GM18507 (cell line): ENCODE measurements at places on chromosomes 13 and 19.

DNA sequence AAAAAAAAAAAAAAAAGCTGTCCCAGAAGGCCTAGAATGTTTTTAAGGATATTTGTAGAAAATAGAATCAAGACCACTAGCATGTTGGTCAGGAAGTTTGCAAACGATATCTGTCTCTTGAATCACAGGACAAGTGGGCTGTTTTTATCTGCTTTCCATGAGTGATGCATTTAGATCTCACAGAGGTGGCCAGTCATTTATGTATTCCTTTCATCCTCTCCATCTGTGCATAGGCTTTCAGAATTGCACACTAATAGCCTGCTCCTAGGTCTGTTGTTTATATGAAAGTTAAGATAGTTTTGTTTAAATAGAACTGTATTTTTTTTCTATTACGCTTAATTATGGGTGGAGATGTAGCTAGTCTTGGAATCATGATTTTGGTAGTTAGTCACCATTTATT is 289.5 kb downstream of the SHISA2 start:
- no peak for DNase-seq

GRCh38 chr19:3046698-3047495 is 15.4 kb downstream of the TLE5 start:
- DNase-seq, result no peak

DNA sequence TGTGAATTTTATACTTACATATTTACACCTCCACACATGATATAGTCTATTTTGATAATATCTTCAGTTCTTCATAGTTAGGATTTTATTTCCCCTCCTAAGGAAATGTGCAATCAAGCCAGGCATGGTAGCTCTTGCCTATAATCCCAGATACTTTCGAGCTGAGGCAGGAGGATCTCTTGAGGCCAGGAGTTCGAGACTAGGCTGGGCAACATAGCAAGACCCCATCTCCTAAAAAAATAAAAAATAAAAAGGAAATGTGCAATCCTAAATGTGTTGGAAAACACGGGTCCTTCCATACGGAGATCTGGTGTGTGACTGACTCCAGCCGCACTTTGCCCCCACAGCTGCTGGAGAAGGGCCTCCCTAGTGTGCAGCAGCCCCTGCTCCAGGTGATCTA is 71.5 kb downstream of the ZAR1L start:
- no peak for DNase-seq

GRCh38 chr19:42203700-42204099 is 13.8 kb downstream of the DEDD2 start:
- DNase-seq, result no peak

- peak; percentile 86 for DNase-seq
Measured at GRCh38 chr19:7533925-7534480, 1.5 kb upstream of the PNPLA6 start.

GRCh38 chr19:4018775-4019504 is 11.4 kb downstream of the PIAS4 start:
- no peak for DNase-seq

GRCh38 chr13:58728126-58728525 is 1096.6 kb downstream of the PCDH17 start:
- no peak for DNase-seq

GRCh38 chr19:51743405-51743804 is 8.3 kb downstream of the FPR1 start:
- DNase-seq, result no peak

- no peak for DNase-seq
Measured at GRCh38 chr13:26677156-26677555, 83.4 kb downstream of the GPR12 start.

DNA sequence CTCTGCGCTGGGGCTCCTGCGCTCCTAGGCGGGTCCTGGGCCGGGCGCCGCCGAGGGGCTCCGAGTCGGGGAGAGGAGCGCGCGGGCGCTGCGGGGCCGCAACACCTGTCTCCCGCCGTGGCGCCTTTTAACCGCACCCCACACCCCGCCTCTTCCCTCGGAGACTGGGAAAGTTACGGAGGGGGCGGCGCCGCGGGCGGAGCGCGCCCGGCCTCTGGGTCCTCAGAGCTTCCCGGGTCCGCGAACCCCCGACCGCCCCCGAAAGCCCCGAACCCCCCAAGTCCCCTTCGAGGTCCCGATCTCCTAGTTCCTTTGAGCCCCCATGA is at the start of gene GJB2:
Gene GJB2, minus strand, starts transcription at position 103 of the 326 bp plus-strand sequence. CDS start 3,357 bp downstream, outside the sequence.
- DNase-seq, result no peak

GRCh38 chr13:23790577-23791170 is 98.5 kb downstream of the MIPEP start:
- DNase-seq, result no peak

DNA sequence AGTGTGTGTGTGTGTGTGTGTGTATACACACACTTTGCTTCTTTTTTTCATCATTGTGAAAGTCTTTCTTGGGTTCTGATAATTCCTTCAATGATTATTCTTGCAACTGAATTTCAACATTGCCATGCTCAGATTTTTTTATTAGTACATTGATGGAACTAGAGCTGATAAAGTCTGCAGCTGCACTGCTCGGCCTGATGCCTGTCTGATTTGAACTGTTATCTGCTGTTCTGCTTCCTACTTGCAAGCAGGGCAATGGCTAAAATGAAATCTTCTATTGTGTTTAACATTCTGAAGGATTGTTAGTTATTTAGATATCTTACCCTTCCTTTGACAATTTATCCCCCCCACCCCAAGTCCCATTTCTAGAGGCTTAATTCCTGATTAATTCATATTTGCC is 61.3 kb downstream of the OLFM4 start:
- no peak for DNase-seq
